ENCODE measurements at places on chromosomes 4 and X.

DNA sequence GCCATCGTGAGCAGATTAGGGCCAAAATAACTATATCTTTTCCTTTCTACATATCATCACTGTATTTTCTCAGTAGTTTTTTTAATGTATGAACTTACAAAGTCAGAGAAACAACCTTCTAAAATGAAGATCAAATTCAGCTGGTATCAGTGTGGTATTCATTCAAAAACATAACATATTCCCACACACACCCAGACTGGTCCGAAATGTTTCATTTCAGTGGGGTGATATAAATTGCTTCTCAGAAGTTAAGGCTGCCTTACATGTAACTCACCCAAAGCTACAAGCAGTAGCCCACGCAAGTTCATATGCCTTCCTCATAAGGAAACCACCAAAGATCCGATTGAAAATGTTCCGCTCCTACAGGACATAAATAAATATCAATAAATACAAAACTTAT, 37.8 kb downstream of the ACOT9 start:
- no peak for DNase-seq

GRCh38 chr4:34974313-34974680, 1270.0 kb downstream of the ARAP2 start:
- DNase-seq: no peak

DNA sequence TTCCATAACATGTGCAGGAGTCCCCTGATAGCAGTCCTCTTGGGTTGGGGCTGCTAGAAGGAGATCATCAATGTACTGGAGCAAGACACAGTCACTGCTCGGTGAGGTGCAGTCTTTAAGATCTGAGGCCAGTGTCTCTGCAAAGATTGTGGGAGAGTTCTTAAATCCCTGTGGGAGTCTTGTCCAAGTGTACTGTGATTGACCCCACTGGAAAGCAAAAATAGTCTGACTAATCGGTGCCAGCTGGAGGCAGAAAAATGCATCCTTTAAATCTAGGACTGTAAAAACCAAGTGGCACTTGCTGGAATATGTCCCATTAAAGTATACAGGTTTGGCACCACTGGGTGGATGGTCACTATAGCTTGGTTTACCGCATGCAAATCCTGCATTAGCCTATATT, 31.1 kb downstream of the SULT1E1 start:
- no peak for DNase-seq

DNA sequence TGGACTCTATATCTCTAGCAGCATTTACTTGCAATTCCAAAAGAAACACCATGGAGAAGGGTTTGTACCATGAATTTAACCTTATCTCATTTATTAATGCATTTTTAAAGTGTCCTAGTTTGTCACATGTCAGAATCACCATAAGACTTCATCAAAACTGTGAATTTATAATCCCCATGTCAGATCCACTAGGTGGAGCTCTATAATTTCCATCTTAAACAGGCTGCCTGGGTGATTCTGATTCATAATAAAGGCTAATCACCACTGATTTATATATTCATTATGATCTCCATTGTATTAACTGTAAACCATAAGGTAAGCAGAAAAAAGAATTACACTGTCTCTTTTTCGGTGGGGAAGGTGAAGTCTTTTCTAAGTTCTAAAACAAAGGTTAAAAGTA, 4.0 kb downstream of the TCEAL2 start:
- no peak for DNase-seq

GRCh38 chr4:37678624-37679023, 7.6 kb downstream of the RELL1 start:
- DNase-seq: no peak

DNA sequence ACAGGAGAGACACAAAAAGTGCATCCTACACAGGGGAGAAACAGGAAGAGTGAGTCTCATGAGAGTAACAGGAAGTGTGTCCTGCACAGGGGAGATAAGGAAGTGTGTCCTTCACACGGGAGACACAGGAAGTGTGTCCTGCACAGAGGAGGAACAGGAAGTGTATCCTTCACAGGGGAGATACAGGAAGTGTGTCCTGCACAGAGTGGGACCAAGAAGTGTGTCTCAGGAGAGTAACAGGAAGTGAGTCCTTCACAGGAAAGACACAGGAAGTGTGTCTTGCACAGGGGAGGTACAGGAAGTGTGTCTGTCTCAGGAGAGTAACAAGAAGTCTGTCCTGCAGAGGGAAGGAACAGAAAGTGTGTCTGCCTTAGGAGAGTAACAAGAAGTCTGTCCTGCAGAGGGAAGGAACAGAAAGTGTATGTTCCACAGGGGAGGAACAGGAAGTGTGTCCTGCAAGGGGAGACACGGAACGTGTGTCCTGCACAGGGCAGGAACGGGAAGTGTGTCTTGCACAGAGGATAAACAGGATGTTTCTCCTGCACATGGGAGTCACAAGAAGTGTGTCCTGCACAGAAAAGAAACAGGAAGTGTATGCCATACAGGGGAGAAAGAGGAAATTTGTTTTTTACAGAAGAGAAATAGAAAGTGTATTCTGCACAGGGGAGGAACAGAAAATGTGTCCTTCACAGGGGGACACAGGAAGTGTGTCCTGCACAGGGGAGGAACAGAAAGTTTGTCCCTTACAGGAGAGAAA, 102.0 kb downstream of the ARSF start:
- no peak for DNase-seq

GRCh38 chr4:137541181-137541580, 8.9 kb upstream of the PCDH18 start:
- DNase-seq: no peak

DNA sequence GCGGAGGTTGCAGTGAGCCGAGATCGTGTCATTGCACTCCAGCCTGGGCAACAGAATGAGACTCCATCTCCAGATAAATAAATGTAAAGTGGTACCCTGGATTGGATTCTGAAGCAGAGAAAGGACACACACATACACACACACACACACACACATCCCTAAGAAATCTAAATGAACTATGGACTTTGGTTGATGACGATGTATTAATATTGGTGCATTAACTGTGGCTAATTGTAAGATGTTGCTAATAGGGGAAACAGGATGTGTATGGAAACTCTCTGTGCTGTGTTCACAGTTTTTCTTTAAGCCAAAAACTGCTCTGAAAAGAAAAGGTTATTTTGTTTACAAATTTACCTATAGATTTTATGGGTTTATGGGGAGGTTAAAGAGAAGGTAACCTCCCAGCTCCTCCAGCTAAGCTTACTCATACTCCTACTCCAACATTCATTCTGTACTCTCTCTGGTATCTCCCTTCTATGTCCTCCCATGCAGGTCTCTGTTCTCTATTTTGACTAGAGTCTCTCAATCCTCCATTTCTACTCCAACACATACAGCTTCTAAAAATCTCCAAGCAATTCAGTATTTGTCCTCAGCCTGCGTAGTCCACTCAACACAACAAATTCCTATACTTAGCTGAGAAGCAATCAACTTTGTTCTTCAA, 46.5 kb upstream of the RELL1 start:
- no peak for DNase-seq

DNA sequence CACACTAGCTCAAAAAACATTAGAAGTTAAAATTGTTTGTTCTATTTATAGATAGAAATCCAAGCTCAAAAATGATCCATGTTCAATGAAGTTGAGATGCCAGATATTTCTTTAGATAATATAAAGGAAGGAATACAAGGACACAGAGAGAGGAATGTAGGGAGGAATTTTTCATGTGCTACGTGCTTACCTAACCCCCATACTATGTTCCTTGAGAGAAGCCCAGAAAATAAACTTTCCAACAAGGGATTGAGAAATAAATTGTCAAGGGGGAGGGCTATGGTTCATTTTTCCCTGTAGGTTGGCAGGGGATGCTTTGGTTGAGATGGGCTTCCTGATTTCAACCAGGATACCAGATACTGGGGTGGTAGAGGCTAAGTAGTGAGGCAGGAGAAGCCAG, 15.6 kb upstream of the ADH5 start:
- no peak for DNase-seq

GRCh38 chr4:131002132-131002531, 1906.2 kb downstream of the C4orf33 start:
- no peak for DNase-seq

DNA sequence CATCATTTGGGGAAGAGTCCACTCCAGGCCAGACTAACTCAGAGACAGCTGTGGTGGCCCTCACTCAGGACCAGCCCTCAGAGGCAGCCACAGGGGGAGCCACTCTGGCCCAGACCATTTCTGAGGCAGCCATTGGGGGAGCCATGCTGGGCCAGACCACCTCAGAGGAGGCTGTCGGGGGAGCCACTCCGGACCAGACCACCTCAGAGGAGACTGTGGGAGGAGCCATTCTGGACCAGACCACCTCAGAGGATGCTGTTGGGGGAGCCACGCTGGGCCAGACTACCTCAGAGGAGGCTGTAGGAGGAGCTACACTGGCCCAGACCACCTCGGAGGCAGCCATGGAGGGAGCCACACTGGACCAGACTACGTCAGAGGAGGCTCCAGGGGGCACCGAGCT, 3.3 kb upstream of the ERAS start:
- DNase-seq: no peak

- no peak for DNase-seq
Measured at GRCh38 chr4:10492464-10492863, 35.2 kb upstream of the ZNF518B start.

DNA sequence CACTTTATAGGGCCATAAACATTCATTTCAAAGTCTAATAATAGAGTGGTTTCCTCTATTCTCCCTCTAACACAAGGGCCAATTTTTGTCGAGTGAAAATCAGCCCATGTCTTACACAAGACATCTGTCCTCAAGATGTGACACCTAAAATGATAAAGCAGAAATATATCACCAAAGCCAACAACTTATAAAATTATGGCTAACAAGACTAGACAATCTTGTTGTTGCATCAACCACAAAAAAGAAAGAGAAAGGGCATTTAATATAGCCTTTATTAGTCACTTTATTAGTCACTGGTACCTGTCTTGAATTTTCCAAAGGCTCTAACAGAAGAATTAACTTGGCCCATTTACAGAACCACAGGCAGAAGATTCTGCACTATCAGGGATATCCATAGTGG, 161.6 kb downstream of the SMIM20 start:
- no peak for DNase-seq

DNA sequence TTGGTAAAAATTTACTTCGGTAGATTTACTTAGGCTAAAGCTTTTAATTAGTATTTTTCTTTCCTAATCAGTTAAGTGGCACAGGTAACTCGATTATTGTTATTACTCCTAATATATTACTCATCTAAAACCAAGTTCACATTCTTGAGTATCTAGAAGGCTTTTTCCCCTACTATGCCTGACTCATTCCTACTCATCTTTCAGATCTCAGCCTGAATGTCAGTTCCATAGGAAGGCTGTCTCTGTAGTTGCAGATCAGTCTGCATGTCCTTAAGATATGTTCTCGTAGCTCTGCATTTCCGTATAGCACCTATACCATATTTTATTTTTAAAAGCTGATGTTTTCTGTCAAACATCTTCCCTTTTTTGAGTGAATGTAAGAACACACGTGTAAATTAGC, 5.9 kb upstream of the FAM184B start:
- no peak for DNase-seq

DNA sequence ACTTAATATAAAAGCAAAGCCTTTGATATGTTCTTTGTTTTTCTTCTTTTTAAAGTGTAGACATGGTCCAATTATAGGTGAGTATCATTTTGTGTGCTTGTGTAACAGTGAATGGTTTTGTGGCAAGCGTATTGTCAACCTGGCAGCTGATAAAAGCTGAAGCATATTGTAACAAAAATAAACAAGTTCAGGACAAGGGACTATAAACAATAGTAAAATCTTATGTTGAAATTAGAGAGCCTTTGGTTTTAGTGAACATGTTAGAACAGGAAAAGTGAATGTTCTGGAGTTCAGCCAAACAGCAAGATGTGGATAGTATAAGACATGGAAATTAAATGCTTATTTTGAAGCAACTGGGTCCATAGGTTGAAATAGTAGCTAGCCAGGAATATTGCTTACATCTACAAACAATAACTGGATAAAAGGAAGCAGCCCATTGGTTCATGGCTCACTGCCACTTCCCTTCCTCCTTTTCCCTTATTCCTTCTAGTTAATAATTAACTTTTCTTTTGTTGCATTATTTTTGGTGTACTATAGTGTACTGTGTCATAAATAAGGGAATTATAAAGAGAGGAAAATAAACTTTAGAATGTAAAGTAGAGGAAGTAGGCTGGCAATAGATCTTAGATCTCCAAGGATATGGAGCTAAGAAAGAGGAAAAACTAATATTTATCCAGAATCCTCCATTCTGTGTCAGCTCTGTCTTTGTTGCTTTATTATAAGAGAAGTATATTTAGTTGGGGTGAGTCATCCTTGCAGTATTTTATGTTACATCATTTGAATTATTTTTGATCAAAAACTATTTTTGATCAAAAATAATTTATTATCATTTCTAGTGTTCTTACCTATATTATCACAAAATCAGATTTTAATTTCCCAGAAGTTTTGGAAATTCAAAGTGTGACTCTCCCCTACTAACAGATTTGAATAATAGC, 65.6 kb downstream of the MRPL1 start:
- peak; percentile 31 for DNase-seq

DNA sequence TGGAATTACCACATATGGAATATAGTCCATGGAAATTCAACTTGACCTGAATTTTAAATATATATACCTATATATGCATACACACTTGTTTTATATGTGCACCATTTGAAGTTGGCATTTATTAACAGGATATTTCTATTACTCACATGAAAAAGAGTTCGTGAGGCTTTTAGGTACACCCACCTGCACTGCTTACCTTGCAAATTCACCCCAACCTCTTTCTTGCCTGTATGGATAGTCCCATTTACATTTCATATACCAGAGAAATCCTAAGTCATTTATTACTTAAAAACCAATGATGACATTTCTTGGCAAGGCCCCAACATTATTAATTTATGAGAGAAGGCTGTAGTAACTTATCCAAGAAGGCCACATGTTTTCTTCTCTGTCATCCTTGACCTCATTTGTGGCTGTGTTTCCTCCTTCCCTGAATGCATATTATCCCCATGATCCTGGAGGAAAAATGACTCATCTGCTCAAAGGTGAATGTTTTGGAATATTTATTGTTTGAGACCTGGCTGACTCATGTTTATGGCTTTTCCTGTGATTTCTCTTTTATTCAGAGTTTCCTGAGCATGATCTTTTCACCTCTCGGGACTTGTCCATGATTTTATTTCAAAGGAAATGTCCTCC, 62.2 kb upstream of the FAM241A start:
- no peak for DNase-seq

DNA sequence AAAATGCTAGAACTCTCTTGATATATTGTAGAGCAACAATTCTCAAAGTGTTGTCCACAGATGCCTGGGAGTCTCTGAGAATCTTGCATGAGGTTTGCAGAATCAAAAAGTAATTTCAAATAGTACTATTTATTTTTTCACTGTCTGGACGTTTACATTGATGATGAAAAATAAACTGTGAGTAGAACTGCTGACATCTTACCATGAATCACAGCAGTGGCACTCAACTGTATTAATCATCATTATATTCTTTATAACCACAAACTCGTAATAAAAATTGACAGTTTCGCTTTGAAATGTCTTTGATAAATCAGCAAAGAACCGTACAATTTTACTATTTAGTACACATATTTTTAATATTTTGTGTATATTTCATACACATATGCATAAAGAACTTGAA, 94.5 kb downstream of the NAF1 start:
- DNase-seq: no peak
